ENCODE measurements at places on chromosomes 5 and 9. TPM values are rescaled to one million over a fixed set of nuclear protein-coding genes. Genes with fewer than 3 reads are reported as not detected.
A peak's percentile ranks its signal among the peaks of the same experiment; 100 is the strongest.

DNA sequence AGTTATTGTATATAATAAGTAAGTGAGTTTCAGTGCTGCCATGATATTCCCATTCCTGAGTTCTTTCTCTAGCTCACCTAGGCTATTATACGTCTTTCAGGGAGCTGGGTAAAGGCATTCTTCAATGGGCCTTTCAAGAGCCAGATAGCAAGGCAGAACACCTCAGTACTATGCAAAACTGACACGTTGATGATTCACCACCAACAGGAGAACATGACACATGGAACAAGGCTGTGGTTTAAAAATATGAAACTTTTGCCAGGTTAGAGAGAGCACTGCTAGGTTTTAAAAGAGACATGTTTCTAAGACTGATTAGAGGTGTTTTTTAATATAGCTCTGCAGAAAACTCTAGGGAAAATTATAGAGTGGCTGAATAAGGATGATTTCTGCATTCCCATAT is 95.9 kb downstream of the UGCG start:
- no peak for DNase-seq

The CDX1 gene
- total RNA-seq = 0.31 TPM

- no peak for DNase-seq
Measured at GRCh38 chr5:35518104-35518503, 99.6 kb upstream of the SPEF2 start.

GRCh38 chr9:109974918-109975276 is 194.9 kb downstream of the PALM2AKAP2 start:
- DNase-seq = no peak

DNA sequence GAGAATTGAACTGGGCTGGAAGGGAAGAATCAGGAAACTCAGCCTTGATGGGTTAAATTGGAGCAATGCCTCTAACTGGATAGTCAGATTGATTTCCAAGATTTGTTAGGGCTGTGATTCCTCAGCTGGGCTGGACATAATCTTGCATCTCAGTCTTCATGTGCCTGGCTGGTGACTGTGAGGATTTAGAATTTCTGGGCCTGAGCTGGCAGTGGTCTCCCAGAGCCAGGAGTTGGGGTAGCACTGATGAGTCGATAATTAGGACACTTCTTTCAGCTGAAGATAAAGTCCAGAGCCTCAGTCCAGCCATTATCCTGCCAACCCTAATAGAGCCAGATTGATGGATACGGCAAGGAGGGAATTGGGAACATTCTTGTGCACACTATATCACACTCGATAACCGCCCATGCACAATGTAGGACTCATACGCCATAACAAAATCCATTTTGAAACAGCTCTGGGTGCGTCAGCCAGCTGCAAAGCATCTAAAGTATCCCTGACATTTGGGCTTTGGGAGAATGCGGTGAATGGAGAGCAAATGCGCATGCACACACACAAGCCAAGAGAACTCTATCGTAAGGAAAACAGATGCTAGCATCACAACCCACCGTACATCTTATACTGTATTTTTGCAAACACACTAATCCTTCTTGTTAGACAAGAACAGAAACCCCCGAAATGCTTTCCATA is 405.1 kb upstream of the KLF4 start:
- DNase-seq = peak; percentile 95

GRCh38 chr5:122896598-122897282 is 51.3 kb downstream of the SNX24 start:
- peak; percentile 70 for DNase-seq

- DNase-seq = no peak
Measured at GRCh38 chr9:71710856-71711255, 57.5 kb downstream of the CEMIP2 start.

The TGFBI gene
- 376 TPM for total RNA-seq

DNA sequence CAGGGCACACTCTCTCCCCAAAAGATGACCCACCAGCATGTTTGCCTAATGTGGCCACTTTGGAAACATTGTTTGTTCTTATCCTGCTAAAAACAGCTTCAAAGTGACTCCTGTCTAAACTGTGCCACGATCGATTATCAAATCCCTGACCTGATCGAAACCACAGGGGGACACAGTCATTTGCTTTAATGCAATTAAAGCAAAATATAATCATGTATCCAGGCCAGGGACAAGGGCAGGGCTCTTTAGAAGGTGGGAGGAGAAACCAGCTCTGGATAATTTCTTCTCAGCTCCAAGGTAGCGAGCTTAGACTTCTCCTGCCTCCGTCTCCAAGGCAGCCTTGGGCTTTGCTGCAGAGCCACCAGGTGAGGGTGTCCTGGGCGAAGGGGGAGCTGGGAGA is 95.0 kb upstream of the HAND1 start:
- no peak for DNase-seq

The SHOC1 gene
- not detected for total RNA-seq

- peak; percentile 66 for DNase-seq
Measured at GRCh38 chr5:177389241-177390169, 5.3 kb downstream of the SLC34A1 start.

DNA sequence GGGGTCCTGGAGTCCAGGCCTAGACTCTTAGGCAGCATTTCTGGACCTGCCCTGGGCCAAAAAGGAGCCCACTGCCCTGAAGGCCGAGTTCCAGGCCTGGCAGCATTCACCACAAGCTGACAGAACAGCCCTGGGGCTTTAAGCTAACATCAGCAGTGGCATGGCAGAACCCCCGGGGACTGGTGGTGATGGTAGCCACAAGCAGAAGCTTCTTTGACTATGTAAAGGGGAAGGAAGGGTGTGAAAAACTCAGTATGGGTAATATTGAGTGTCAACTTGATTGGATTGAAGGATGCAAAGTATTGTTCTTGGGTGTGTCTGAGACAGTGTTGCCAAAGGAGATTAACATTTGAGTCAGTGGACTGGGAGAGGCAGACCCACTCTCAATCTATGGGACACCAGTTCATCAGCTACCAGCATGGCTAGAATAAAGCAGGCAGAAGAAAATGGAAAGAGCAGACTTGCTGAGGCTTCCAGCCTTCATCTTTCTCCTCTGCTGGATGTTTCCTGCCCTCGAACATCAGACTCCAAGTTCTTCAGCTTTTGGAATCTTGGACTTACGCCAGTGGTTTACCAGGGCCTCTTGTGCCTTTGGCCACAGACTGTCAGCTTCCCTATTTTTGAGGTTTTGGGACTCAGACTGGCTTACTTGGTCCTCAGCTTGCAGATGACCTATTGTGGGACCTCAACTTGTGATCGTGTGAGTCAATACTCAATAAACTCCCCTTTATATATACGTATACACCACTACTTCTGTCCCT is 661.0 kb upstream of the C9orf72 start:
- DNase-seq = no peak

The PCA3 gene
- 0.62 TPM for total RNA-seq

GRCh38 chr5:171496456-171496855 is 77.0 kb downstream of the FGF18 start:
- DNase-seq = no peak

GRCh38 chr5:121415270-121415669 is 436.4 kb upstream of the FTMT start:
- no peak for DNase-seq

DNA sequence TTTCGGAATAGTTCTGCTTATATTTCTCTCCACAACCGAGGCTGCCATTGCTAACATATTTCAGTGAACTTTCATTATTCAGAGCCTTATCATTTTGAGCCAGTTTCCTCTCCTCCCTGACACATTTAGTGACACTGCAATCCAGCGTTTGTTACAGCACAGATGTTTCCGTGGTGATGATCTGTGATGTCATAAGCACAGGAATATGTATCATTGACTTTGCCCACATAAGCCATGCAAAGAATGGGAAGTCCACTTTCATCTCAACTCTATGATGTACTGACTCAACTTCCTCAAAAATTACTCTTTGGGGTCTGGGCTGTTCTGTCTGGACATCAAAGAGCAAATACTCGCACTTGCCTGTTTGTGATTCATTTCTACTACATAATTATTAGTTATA is 291.8 kb downstream of the EBF1 start:
- no peak for DNase-seq

The LEAP2 gene
- 2.3 TPM for total RNA-seq

The CCL19 gene
- total RNA-seq = not detected

GRCh38 chr9:113748135-113748534 is 128.0 kb upstream of the ZNF618 start:
- DNase-seq = no peak

DNA sequence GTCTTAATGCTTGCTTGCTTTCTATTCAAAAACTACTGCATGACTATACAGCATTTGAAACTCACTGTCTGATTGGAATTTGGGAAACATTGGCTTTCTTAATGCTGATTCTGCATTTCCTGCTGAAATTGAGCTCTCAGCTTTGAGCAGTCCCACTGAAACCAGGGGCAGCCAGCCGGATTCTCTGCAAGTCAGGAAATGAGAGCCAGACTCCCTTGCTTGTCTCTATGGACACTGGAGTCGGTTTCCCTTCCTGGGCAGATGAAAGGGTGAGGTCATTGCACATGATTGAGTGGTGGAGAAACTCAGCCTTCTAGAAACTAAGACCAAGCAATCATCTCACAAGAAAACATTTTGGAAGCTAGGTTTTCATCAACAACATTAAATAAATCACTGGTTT is 119.7 kb upstream of the SPATA31C2 start:
- peak; percentile 92 for DNase-seq

The PCDHB4 gene
- total RNA-seq = 4.0 TPM

- DNase-seq = no peak
Measured at GRCh38 chr5:98368141-98368540, 405.3 kb upstream of the RGMB start.

GRCh38 chr5:151086192-151086869 is 5.5 kb upstream of the TNIP1 start:
- DNase-seq = no peak

The SHISAL2B gene
- total RNA-seq = not detected

The ADGRD2 gene
- total RNA-seq = not detected

DNA sequence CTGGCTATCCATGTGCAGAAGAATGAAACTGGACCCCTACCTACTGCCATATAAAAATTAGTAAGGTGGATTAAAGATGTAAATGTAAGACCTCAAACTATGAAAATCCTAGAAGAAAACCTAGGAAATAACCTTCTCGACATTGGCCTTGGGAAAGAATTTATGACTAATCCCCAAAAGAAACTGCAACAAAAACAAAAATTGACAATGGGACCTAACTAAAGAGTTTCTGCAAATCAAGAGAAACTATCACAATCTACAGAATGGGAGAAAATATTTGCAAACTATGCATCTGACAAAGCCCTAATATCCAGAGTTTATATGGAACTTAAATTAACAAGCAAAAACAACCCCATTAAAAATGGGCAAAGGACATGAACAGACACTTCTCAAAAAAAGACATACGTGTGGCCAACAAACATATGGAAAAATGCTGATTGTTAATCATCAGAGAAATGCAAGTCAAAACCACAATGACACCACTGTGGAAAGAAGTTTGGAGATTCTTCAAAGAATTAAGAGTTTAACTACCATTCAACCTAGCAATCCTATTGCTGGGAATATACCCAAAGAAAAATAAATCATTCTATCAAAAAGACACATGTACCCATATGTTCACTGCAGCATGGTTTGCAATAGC is 98.5 kb downstream of the NR3C1 start:
- no peak for DNase-seq

The NDUFA8 gene
- 39.9 TPM for total RNA-seq

- DNase-seq = no peak
Measured at GRCh38 chr5:95530416-95530815, 24.4 kb downstream of the SKIC3 start.

DNA sequence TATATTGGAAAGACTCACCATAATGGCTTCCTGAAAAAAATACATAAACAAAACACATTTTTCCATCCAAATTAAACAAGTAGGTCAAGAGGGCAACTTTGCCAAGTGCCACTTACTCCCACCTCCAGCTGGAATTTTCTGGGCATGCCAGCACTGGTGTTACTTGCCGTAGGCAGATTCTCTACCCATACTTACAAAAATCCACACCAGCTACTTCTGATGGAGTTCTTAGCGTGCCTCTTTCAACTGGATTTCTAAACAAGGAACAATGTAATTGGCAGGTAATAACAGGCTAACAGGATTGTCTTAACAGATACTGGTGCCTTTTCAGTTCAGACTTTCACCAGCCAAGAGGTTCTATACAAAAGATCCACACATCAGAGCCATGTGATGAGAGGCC is 301.4 kb downstream of the MLLT3 start:
- no peak for DNase-seq

- no peak for DNase-seq
Measured at GRCh38 chr9:73135394-73135793, 16.3 kb upstream of the ANXA1 start.

GRCh38 chr5:139301808-139302499 is 8.4 kb downstream of the MATR3 start:
- no peak for DNase-seq

DNA sequence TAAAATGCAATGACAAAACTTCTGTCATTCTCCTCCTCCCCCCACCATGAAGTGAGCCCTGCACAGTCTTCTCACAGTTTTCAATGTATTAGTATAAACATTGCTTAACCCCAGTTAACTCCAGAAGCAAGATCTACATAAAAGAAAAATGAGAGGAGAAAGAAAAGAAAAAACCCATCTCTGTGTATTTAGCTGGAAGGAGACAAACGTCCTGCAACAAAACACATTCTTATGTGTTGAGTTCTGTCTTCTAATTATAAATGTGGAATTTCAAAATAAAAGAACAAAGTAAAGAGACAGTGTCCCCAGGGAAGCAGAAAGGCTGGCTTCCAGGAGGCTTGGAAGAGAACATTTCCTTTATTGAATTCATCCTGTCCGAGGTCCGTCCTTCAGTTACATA is 491.9 kb upstream of the TUSC1 start:
- peak; percentile 62 for DNase-seq

DNA sequence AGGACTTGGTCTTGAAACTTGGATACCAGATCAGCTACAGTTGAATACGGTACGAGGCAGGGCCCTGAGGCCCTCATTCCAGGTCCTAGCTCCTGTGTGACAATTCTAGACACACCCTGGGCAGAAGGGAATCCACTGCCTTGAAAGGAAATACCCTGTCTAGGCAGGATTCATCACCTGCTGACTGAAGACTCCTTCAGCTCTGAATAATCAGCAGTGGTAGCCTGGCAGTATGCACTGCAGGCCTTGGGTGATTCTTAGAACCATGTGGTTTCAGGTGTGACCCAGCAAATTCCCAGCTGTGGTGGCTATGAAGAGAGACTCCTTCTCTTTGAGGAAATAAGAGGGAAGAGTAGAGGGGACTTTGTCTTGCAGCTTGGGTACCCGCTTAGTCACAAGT is 17.2 kb upstream of the EFNA5 start:
- no peak for DNase-seq

The ADAMTSL2 gene
- total RNA-seq = 4.3 TPM

The STPG3 gene
- total RNA-seq = not detected

GRCh38 chr5:58046371-58046770 is 413.5 kb downstream of the PLK2 start:
- DNase-seq = peak; percentile 0

The TRIM36 gene
- 1.8 TPM for total RNA-seq

DNA sequence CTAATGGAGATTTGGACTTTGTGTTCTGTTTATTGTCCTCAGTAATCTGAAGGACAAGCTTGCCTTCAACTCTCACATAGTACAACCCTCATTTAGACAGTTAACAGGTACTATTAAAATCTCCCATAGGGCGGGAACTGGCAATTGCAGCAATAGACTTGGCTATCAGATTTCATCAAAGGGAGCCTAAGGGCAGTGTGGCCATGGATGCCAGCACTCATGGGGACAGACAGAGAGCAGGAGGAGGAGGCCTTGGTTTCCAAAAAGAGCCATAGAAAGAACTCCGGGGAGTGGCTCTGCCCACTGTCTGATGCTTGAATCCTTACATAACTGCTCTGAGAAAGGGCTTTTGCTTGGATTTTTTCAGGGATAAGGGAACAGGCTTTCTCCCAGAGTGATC is 6.8 kb downstream of the SLC36A1 start:
- no peak for DNase-seq
